ENCODE measurements at places on chromosomes 7 and 10. TPM values are rescaled to one million over a fixed set of nuclear protein-coding genes. Genes with fewer than 3 reads are reported as not detected.

GRCh38 chr7:44823255-44823781, 24.6 kb downstream of the H2AZ2 start:
- DNase-seq = no peak

DNA sequence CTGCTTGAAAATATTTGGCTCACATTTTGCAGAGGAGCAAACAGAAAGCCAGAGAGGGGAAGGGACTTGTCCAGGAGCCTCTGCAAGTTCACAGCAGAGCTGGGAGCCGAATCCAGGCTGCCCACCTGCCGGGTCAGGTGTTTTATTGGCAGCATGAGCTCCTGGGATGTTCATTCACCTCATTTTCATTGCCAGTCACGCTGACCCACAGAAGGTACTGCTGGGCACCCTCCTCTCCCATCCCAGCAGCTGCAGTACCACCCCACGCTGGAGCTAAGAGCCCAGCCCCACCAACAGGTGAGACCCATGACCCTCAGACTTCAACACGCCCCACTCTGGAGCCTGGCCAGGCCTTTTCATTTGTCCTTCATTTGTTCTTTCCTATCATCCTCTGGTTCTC, 102.7 kb downstream of the GRID1 start:
- DNase-seq = no peak

Gene CDHR1
- total RNA-seq = 5.1 TPM

Gene ZNF37A
- total RNA-seq = 10.1 TPM

Gene THSD7A
- 0.35 TPM for total RNA-seq

Gene ITIH5
- 4.1 TPM for total RNA-seq

Gene CADPS2
- total RNA-seq = 0.32 TPM

DNA sequence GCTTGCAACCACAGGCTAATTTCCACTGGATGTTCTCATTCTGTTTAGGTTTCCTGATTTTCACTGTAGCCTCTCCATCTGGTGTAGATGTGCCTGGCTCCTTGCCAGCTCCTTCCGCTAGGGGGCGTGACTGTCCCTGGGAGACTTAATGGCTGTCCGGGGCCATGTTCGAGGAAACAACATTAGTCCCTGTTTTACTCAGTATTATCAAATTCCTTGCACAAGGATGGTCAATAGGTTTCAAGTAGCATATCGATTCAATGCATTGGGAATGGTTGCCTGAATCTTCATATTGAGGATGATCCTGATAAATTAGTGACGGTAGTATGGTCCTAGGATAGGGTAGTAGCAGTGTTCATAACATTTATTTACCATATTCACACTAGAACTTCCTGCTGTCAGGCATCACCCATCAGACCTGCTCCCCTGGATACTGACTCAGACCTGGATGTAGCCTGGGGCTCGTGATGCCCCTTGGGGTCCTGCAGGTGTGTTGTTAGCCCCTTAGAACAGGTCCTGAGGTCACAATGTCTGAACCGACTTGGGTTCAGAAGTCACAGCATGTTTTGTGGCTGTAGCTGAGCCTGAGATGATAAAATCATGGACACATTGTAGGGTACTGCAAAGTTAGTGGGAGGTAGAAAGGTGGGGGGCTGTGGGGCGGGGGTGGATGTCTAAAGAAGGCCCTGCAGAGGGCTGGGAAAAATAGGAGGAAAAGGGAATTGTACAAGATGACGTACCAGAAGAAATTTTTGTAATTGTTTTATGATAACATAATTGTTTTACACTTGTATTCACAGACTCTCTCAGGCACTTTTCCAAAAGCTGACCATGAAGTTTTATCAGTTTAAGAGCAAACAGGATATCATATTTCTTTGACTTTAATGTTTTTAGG, 8.9 kb upstream of the EXOC6 start:
- DNase-seq = no peak

- no peak for DNase-seq
Observed at GRCh38 chr7:45915606-45916005, 5.5 kb downstream of the IGFBP3 start.

DNA sequence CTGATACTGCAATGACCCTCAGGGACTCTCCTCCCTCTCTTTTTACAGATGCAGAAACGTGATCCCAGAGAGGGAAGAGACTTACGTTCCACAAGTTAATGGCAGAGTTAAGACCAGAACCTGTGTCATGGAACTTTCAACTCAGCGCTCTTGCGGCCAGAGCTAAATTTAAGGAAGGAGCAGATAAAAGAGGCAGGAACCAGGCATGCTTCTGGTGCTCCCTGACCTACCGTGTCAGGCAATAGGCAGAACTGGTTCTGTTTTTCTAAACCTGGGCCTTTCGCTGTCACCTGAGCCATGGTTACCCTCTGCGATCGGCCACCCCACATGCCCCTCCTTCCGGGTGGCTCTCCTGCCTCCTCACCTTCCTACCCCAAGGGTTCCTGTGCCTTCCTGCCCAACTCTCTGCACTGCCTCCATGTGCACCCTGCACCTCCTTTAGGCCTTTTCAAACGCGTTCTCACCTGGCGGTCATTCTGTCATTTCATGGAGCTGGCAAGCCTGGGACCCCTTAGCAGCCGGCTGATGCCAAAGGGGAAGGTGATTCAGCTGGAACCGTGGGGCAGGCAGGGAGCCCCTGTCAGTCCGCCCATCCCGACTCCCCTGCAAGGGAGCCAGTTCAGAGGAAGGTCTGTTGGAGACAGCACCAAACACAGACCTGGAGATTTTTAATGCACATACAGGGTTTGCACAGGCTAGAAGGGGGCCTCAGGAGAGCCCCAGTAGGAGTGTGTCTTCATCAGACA, 7.7 kb upstream of the GBX1 start:
- no peak for DNase-seq

- no peak for DNase-seq
Observed at GRCh38 chr10:113433711-113434110, 119.1 kb upstream of the HABP2 start.

GRCh38 chr7:40329601-40330153, 194.9 kb downstream of the SUGCT start:
- DNase-seq = no peak

Gene CNPY1
- total RNA-seq = not detected

- DNase-seq = no peak
Observed at GRCh38 chr10:121406823-121407545, 191.3 kb downstream of the FGFR2 start.

GRCh38 chr10:78222096-78222790, 188.6 kb downstream of the RPS24 start:
- DNase-seq = no peak

Gene OR2A42
- total RNA-seq = 0.12 TPM

DNA sequence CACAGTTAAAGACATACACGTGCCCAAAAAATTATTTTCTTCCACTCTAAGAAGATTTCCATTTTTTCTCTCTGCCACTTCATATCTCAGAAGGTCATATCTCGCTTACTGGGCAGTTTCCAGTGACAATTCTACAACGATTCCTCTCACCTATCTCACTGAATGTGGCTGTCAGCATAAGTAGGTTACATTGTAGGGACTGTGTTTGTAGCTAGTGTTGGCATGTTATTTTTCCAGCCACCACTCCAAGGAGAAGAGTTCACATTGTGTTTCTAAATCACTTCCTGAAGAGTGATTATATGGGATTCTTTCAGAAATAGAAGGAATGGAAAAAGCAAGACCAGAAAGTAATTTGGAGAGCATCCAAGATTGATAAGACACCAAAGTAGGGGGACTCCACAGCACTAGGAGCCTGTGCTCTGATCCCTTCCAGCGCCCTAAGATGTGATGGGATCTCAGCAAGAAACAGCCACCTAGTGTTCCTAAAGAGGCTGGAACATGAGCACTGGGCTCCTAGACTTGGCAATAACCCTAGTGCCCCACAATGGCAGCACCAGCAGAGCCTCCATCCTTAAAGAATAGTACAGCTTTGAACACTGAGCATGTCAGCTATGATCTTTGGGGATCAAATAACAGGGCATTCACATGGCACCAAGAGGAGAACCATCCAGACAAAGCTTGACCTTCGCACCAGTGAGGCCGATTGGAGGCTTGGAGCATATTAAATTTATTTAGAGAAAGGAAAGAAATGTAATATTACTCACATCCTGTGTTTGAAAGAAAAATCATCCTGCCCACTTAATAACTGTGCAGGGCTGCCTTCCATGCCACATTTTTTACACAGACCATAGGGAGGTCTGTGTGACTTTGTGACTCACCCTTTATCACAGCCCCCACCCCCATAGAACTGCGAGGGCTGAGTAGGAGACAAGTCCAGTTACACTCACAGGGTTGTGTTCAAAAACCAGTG, 51.8 kb downstream of the CAV1 start:
- DNase-seq = no peak

Gene AVPI1
- 7.7 TPM for total RNA-seq

GRCh38 chr7:7157177-7157886, 25.0 kb upstream of the C1GALT1 start:
- no peak for DNase-seq

DNA sequence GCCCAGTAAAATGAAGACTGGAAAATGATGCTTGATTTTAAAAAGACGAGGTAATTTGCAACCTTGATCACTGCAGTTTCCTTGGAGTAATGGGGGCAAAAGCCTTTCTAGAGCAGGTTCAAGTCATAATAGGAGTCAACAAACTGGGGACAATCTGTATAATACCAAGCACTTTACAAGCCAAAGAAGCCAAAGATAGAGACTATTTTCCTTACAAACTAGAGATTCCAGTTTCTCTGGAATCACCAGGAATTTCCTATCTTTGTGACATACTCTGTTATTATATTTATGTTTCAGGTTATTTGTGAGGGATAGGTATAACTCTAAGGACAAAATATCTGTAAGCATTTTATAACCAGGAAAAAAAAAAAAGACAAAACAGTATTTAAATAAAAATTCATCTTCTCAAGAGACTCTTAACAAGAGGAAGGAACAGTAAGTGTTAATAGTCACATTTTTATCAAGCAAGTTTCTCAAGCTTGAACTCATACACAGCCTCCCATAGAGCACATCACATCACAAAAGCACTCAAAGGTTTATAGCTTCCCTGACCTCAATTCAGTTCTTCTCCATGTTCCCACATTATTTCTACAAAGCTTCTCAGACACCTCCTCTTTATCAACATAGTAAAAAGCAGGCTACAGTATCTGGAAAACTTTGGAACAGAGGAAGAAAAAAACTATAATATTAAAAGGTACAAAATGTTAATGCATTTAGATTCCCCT, 18.9 kb downstream of the JMJD1C start:
- no peak for DNase-seq

- no peak for DNase-seq
Observed at GRCh38 chr7:133376514-133376913, 123.6 kb downstream of the EXOC4 start.

GRCh38 chr10:17659365-17659764, 15.4 kb downstream of the STAM start:
- no peak for DNase-seq

- DNase-seq = no peak
Observed at GRCh38 chr10:102240467-102241031, 763 bp downstream of the PITX3 start.

DNA sequence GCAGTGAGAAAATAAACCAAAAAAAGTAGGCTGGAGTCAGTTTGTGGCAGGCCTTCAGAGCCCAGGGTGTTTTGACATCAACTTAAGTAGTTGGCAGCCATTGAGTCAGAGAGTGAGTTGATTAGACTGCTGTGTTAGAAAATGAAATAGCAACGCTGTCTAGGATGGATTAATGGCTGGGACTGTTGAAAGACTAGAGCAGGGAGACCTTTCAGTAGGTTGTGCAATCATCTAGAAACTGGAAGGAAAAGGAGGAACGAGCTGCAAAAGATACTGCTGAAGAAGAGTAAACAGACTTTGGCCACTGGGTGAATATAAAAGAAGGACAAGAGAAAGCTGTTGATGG, 28.6 kb upstream of the TRIL start:
- DNase-seq = no peak

Gene PLPP4
- 3.0 TPM for total RNA-seq

DNA sequence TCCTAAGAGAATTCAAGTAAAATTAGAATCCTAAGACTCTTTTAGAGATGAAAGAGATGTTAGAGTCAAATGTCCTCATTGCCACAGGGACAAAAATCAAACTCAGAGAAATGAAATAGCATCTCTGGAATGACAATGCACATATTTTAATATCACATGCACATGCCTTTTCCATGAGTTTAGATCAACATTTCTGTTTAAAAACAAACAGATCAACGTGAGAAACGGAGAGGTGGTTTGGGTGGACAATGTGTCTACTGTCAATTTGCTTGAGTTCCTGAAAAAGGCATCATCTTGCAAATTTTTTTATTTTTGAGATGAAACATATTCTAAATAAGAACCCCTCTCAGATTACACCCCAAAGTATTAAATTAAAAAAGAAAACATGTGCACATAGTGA, 130.0 kb downstream of the CHRM2 start:
- no peak for DNase-seq

DNA sequence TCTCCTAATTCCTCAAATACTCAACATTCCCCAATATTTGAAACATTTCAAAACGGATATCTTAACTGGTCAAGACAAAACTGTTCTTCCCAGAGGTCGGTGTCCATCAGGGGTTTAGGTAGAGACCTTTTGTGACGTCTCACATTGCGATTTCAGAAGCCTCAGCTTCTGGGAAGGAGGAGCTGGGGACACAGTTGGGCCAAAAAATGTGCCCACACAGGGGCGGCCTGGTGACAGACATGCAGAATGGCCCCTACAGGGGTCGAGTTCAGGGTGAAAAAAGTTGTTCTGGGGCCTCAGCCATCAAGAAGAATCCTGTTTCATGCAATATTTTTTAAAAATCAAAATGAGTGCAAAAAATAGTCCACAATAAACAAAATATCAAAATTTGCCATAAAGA, 108.7 kb upstream of the PFKP start:
- no peak for DNase-seq

- DNase-seq = no peak
Observed at GRCh38 chr10:22765660-22766547, 51.5 kb upstream of the PIP4K2A start.

Gene CHST15
- total RNA-seq = 26.1 TPM

Measured in chondrocyte (in vitro differentiated cells).